Astrocyte of the cerebellum (primary cell): ENCODE measurements at places on chromosomes 1 and 21.

DNA sequence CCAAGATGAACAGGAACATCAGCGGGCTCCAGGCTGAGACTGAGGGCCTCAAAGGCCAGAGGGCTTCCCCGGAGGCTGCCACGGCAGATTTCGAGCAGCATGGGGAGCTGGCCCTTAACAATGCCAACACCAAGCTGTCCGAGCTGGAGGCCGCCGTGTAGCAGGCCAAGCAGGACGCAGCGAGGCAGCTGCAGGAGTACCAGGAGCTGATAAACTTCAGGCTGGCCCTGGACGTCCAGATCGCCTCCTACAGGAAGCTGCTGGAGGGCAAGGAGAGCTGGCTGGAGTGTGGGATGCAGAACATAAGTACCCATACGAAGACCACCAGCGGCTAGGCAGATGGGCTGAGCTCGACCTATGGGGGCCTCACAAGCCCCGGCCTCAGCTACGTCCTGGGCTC is 823.4 kb upstream of the NEGR1 start:
- DNase-seq, result no peak

- no peak for DNase-seq
Observed at GRCh38 chr1:52976183-52977035, 49.3 kb downstream of the SCP2 start.

DNA sequence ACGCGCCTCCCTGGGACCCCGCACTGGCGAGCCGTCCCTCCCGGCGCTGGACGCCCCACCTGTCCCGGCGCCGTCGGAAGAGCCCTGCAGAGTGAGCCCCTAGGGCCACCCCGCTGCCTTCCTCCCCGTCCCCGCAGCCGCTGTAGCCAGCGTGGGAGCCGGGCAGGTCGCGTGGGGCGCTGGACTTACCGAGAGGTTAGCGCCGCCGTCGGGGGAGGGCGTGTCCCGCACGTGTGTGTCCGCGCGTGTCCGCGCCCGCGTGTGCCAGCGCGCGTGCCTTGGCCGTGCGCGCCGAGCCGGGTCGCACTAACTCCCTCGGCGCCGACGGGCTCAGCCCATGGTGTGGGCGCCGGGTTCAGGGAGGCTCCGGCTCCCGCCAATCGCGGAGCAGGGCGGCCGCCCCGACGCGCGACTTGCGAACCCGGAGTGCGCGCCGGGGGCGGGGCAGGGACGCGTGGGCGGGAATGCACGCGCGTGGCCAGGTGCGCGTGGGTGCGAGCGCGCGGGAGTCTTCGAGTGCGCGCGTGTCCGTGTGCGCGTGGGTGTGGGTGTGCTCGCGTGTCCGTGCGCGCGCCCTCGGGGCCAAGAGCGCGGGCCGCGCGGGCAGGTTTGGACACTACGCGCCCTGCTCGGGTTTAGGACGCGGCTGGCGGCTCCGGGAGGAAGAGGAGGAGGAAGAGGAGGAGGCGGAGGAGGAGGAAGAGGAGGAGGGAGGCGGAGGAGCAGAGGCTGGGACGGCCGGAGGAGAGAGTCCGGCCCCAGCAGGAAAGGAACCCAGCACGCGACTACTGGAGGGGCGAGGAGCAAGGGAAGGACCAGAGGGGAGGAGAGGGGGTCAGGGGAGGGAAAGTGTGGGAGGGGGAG is 145.2 kb upstream of the ETS2 start:
- DNase-seq, result no peak

- DNase-seq, result no peak
Observed at GRCh38 chr21:44846485-44847260, 26.8 kb downstream of the PTTG1IP start.

- no peak for DNase-seq
Observed at GRCh38 chr1:96016219-96016618, 705.4 kb upstream of the PTBP2 start.

DNA sequence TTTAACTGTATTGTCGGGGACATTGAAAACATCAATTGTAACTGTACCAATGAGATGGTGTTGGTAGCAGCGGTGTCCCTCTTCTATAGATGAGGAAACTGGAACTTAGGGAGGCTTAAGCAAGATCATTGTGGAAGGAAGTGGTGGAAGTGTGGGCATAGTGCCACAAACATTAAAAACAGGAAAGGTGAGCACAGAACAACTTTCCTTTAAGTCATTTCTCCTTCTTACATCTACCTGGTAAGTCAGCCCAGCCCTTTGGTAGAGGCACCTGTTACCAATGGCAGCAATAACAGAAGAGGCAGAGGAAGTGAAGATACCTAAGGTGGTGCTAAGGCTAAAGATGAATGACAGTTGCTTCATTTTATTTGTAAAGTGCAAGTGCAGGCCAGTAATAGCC is 12.0 kb upstream of the CTSS start:
- no peak for DNase-seq

DNA sequence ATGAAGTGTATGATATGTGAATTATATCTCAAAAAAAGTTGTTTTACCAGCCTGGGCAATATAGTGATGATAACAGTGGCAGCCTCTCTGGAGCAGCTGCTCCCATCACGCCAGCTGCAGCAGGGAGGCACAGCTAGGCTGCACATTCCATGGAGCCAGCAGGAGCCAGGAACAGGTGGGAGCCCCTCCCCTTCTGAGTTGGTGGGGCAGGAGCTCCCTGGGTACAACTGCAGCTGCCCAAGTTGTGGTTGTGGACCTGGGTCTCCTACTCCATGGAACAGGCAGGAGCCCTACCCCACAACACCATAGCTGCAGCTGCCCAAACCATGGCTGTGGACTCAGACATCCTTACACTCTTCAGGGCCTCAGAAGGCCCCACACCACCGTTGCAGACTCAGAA is 21.7 kb upstream of the FNBP1L start:
- no peak for DNase-seq

DNA sequence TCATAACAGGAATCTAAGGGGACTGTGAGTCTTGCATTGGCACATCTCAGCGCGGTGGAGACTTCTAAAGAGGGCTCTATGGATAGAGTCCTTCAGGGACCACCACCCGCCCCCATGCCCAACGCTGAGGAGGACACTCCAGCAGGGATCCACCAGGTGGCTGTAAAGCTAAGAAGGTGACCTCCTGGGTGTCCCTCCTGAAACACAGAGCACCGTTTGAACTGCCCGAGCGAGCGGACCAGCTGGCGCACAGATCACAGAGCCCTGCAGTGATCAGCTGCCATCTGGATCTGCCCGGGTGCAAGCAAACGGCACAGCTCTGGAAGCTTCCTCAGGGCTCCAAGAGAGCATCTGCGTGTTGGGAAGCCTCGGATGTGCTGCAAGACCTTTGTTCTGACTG is 51.3 kb upstream of the LYST start:
- no peak for DNase-seq

DNA sequence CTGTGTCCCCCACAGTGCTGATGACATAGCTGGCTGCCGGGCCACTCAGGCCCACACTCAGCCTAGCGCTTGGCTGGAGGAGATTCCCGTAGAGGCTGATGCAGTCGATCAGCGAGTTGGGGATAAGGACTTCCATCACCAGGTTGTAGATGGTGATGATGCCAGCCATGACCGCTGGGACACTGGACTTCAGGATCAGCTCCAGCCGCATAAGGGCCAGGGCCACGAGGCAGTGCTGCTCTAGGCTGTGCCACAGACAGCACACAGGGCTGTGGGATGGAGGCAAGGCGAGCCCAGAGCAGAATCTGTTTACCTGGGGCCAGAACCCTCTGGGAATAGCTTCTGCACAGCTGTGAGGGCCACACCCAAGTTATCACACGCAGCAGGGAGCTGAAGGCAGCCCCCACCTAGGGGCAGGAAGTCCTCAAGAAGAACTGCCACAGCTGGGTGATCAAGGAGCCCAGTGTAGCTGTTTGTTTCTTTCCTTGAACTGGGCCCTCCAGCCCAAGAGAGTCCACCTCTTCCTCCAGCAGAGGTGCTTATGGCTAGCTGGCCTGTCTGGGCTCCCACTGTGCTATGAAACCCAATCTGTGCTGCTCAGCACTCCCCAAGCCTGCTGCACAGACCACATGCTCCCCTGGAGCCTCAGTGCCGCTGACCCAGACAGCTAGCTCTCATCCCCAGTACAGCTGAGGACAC is 6.2 kb downstream of the SLC2A1 start:
- DNase-seq, result no peak

DNA sequence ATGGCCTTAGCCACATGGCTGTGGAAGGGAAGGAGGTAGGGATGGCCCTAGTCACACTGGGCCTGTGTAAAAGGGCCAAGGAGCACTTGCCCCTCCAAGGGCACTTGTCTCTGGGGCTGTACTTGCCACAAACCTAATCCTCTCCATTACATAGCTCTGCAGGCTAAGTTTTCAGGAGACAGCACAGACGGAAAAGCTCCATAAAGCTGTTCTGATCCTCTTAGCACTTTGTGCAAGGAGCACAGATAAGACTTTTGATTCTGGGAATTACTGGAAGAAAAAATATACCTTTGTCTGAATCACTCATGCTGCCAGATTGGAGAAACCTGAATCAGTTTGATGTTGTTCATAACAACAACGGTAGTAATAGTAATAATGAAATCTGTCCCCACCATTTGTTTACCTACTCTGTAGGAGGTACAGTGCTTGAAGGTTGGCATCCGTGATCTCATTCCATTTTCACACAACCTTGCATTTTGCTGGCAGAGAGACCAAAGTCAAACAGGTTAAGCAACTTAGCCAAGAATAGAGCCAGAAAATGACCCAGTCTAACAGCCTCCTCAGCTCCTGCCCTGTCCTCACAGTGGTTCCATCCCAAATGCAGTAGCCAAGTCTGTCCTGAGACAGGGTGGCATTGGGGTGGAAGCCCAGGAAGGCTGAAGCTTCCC is 207.1 kb downstream of the ROR1 start:
- DNase-seq, result no peak

- no peak for DNase-seq
Observed at GRCh38 chr1:98028800-98029199, 108.0 kb upstream of the DPYD start.

DNA sequence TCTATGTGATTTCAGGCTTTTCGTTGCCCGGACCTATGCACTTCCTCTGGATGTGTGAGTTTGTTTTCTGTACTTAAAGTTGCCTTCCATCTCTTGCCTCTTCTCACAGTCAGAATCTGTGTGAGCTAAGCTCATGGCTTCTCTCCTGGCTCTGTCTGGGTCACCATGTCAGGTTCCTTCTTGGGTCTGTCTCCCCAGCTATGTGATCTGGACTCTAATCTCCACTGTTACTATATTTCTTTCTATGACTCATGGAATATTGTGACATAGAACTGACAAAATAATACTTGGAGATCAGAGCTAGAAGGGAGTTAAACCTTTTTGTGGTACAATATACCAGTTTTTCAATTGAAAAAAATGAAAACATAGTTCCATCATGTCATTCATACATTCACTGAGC is 172.7 kb upstream of the FGGY start:
- DNase-seq, result no peak
